ENCODE measurements at places on chromosomes 7 and 10.

DNA sequence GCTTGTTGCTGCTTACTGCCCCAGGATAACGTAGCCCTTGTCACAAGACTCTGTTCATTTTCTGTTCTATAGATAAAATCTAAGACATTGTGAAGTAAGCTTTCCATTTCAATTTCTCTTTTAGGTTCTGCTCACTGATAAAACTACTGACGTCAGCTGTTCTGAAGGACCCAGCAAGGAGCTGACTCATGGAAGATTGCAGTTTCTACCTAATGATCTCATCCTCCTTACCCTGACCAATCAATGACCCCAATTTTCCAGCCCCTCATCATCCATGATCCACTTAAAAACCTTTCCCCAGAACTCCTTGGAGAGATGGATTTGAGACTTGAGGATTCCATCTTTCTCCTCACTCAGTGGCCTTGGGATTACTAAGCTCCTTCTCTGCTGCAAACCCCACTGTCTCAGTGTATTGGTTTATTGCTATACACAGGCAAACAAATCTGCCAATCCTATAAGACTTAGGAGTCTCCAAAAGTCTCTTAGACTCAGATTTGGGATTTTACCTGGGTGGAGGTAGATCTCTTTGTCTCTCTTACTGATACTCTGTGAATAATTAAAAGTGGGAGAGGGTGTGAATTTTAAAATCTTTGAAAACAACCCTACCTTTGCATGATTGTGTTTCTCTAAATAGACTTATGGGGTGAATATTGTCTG, 109.2 kb upstream of the TRIM24 start:
- DNase-seq, result no peak

DNA sequence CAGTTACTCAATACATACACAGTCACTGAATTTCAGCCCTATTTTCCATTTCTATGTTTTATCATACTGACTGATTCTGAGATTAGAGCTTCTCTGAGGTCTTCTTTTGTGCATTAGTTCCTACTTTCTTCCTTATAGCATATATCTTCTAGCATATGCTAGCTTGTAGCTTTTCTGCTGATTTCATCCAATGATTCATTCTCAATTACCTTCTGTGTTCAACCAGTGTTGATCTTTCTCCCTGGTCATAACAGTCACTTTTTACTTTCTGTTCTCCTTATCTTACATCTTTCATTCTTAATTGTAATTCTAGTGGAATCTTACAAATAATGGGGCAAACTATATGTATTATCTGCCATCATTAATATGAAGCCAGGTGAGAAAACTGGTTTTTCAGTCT, 159.5 kb upstream of the HGF start:
- DNase-seq, result no peak

GRCh38 chr10:58776568-58777318, 264.1 kb downstream of the BICC1 start:
- DNase-seq, result no peak

DNA sequence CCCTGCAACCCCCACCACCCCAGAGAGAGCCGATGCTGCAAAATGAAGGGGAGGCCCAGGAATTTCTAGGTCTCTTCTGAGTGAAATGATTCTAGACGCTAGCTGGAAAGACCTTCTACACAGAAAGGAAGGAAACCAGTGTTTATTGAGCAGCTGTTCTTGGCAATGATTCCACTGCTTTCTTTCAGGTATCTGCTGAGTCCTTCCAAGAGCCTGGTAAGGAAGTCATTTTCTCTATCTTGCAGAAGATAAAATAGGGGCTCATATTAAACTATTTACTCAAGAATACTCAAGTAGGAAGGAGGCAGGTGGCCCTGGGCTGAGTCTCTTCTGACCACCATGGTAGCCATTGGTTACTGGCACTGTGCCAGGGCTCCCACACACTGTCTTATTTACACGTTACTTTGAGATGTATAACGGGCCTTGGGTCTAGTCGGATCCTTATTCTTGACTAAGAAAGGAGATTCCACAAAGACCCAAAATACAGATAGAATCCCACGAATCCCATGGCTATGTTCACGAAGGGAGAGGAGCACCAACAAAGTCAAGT, 112.1 kb downstream of the GALNT11 start:
- DNase-seq, result no peak

DNA sequence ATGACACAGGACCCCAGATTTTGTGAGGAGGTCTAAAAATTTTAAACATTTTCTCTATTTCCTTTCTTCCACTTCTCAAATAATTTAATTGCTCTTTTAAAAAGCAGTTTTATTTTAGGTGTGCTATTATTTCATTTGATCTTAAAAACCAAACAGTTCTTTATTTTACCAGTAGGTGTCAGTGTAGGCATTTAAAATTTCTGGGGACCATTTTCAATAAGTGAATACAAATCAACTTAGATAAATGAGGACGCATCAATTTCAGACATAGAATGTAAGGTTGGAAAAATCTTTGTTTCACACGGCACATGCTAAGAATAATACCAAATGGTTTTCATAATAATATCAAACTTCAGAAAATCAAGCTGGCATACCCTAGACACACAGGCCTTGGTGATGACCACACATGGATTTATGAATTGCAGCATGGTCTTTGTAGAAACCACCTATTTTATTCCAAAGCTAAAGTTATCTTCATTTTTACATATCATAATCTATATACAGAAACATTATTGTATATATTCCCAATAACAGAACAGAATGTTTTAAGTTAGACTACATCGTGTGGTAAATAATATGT, 127.6 kb upstream of the SLC26A5 start:
- DNase-seq, result no peak

GRCh38 chr7:81235997-81236396, 317.1 kb upstream of the SEMA3C start:
- DNase-seq, result no peak

DNA sequence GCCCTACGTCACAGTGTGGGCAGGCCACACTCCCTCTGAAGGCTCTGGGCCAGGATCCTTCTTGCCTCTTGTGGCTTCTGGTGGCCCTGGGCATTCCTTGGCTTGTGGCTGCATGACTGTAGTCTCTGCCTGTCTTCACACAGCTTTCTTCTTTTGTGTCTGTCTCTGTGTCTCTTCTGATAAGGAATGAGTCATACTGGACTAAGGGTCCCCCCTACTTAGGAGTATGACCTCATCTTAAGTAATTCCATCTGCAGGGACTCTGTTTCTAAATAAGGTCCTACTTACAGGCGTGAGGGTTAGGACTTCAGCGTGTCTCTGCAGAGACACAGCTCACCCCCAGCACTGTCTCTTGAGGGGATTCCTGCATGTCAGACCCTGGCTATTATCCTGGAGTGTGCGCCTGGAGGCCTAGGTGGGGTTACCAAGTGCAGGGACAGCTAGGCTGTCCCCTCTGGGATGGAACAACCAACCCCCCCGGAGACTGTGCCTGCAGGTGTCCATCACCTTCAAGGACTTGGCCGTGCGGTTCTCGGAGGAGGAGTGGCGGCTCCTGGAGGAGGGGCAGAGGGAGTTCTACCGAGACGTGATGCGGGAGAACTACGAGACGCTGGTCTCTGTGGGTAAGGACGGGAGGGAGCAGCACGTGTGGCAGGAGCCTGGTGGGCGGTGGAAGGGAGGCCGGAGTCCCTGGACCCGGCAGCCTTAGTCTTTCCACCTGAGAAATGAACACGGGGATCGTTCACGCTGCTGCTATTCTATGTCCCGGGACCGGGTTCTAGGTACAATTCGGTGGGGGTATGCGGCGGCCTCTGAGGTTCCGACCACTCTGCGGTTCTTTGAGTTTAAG, 54.1 kb downstream of the ZNF467 start:
- no peak for DNase-seq

GRCh38 chr7:4056552-4057288, 625.4 kb upstream of the FOXK1 start:
- no peak for DNase-seq

- DNase-seq, result no peak
Measured at GRCh38 chr7:158662610-158663427, 41.8 kb downstream of the NCAPG2 start.

GRCh38 chr7:88866265-88866863, 70.8 kb upstream of the TEX47 start:
- DNase-seq, result no peak

DNA sequence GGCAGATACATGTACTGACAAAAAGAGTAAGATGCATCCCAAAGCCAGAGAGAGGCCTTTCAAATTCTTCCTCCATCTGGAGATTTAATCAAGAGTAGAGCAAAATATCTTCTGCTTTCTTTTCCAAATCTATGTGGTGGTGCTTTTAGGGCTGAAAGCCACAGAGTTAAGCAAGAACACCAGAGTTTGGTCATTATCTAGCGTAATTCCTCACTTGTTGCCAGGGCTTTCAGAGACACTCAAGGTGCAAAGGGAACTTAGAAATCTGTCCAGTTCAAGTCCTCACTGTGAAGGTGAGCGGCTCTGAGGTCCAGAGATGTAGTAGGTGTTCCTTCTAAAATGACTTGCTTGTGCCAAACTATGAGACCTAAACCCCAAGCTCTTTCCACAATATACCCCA, 10.9 kb upstream of the NFE2L3 start:
- no peak for DNase-seq

GRCh38 chr10:132468216-132468615, 69.4 kb upstream of the INPP5A start:
- no peak for DNase-seq

DNA sequence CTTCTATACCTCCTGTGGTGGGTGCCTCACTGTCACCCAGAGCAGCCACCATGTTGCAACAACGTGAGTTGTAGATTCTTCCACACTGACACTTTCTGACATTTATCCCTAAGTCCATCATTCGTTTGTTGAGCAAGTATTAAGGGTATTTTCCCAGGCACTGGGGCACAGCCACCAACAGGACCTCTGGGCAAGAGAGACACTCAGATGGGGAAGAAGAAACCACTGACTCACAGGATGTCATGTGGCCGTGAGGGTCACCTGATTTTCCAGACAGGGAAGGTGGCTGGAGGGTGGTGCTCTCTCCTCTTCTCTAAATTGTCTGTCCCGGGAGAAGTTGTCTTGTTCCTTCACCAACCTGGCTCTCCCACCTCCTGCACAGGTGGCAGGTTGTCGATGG, 51.7 kb upstream of the PPIF start:
- no peak for DNase-seq

- no peak for DNase-seq
Measured at GRCh38 chr7:716222-716621, 10.3 kb upstream of the DNAAF5 start.

GRCh38 chr10:34743814-34744213, 71.3 kb downstream of the PARD3 start:
- DNase-seq, result no peak

GRCh38 chr7:95686109-95686508, 86.2 kb upstream of the DYNC1I1 start:
- no peak for DNase-seq

- DNase-seq, result no peak
Measured at GRCh38 chr7:77858278-77858677, 59.7 kb downstream of the PHTF2 start.

DNA sequence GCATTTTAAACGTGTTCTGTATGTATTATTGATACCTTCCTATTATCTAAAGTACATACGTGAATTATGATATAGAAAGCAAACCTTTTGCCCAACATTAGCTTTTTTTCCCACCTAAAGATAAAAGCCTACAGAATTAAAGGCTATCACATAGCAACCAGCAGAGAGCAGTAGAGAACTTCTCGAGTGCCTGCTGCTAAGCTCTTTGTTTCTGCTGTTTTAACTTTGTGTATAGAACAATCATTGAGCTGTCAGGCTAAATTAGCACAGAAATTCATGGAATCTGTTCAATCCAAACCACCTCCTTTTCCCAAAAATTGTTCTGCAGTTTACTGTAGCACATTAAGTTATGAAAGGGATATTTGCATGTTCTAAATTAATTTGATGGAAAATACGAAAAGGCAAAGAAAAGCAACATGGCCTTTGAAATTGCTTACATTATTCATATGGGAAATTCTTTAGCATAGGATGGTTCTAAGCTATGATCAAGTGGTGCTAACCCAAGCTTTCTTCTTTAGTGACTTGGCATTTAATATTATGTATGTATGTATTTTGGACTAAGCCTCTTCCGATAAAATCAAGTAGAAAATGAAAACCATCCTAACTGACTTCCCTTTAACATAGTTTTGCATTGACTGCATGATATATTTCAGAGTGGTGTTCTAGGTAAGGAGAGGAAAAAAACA, 1288.5 kb downstream of the GATA3 start:
- DNase-seq, result peak; percentile 29

DNA sequence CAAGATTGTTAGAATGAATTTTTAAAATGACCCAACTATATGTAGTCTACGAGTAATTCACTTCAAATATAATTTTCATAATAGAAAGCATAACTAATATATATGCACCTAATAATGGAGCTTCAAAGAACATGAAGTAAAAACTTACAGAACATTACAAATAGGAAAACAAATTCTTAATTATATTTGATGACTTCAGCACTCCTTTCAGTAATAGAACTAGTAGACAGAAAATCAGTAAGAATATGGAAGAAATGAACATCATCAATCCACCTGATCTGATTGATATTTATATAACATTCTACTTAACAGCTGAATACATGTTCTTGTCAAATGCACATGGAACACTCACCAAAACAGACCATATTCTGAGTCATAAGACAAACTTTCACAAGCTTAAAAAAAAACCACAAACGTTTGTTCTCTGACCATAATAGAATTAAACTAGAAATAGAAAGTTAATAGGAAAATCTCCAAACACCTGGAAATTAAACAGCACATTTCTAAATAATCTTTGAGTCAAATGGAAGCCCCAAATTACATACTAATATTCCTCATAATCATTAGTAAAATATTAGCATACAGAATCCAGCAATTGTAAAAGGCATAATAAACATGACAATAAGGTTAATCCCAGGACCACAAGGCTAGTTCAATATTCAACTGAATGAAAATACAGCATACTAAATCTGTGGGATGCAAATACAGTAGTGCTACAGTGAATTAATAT, 48.0 kb downstream of the BRAF start:
- no peak for DNase-seq

GRCh38 chr10:124016804-124017375, 76.5 kb downstream of the CHST15 start:
- no peak for DNase-seq

DNA sequence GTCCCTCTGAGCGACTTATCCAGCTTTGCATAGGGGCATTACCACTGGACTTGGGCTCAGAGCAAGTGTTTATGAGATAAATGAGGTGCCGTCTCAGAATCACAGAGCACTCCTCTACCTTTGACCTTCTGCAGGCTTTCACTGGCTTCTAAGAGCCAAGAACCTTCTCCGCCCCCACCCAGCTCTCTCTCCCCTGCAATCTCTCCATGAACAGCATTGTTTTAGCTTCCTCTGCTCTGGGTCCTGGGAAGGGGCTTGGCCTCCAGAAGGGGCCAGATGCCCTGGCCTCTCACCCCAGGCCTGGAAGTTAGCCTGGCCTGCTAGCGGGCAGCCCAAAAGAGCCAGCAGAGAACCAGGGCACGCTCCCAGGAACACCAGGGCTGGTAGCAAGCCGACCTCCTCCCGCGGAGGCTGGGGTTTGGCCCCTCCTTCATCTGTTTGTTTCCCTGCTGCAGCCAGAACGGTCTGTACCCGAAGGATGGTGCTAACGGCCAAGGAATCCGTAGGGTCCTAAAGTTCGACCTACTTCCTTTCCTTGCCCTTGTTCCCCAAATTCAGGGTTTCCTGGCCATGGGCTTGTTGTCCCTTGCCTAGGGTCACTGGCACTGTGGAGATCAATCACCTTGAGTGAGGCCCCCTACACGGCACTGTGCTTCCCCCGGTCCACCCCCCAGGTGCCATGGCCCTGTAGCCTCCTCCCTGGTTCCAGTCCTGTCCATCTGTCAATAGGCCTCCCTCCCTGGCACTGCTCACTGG, 18.7 kb upstream of the DDIT4 start:
- DNase-seq, result peak; percentile 26

GRCh38 chr7:28718055-28718481, 240.1 kb downstream of the TRIL start:
- no peak for DNase-seq
